ENCODE measurements at places on chromosomes 4 and X.

GRCh38 chrX:113920661-113921060 lies 663.2 kb upstream of the HTR2C start:
- DNase-seq, result no peak

DNA sequence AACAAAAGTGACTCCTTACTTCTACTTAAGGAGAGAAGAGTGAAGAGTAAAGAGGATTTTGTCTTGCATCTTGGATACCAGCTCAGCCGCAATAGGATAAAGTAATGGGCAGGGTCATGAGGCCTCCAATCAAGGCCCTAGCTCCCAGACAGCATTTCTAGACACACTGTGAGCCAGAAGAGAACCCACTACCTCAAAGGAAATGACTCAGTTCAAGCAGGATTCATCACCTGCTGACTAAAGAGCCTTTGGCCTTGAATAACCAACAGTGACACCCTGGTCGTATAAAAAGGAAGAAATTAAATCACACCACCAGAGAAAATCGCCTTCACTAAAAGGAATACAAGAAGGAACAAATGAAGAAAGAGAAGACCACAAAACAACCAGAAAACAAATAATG lies 416.1 kb downstream of the PCDH18 start:
- no peak for DNase-seq

- no peak for DNase-seq
Measured at GRCh38 chr4:123747016-123747415, 350.4 kb downstream of the SPRY1 start.

- no peak for DNase-seq
Measured at GRCh38 chr4:160136021-160136420, 1033.1 kb downstream of the RAPGEF2 start.

GRCh38 chr4:87006426-87006675 lies 71.5 kb downstream of the AFF1 start:
- no peak for DNase-seq

GRCh38 chr4:148651991-148652390 lies 209.8 kb upstream of the NR3C2 start:
- DNase-seq, result no peak

DNA sequence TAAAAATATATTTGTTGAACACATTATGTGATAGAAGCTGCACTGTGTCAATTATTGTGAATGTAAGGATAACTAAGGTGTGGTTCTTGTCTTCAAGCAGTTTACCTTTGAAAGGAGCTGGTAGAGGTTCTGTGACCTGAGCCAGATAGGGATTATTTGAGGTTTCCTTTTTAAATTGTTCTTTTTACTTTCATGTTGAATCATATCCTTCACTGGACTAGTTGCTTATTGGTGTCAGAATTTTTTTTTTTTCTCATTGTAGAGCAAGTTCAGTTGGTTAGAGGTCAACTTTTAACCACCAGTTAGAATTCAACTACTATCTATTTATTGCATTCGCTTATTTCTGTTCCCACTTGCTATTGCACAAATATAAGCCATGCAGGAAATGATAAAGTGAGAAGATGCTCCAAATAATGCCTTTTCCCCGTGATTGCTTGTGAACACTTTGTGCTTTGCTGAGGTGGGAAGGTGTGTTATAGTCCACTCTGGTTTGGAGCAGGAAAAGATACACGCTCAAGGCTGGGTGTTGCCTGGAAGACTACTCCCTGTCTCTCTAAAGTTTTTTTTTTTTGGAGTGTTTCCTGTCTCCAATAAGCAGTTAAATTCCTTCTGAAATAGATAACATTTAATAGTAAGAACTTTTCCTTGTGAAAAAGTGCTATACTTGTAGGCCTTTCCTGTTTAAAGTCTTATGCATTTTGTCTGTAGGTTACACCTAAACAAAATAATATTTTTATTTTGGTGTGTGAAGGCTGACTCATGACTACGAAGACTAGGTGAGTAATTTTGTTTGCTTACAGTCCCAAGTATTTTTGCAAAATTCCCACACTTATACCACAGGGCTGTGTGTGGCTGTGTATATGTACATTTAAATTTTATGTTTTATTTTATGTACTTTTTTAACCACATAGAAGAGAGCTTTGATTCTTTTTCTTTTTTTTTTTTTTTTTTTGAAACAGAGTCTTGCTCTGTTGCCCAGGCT lies 83.8 kb upstream of the LCORL start:
- DNase-seq, result no peak

DNA sequence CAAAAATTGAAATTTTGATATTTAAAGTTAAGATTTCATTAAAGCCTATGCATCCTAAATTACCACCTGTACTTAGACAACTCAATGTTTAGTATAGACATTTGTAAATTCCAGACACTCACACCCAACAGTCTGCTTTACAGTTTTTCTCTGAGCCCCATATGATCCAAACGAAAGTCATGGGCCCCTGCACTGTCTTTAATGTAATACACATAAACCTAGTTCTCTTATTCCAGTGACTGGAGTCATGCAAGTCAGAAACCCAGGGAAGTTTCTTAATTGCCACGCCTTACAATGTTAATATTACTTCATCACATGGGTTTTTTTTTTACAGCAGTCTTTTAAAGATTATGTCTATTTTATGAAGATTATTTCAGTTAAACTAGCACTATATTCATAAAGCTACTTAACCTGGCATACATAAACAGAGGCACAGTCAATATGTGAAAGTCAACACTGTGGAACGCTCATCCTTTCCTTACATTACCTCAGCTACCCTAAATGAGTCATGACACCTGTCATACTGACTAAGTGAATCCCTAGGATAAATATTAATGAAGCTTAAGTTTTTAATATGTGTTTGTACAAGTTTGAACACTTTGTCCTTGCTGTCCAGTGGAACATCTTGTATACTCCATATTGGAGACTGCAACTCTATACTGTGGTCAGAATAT lies 67.7 kb upstream of the H2AZ1 start:
- DNase-seq, result no peak

GRCh38 chr4:87805971-87806370 lies 6.6 kb downstream of the IBSP start:
- DNase-seq, result no peak

- DNase-seq, result no peak
Measured at GRCh38 chr4:65983061-65983460, 312.8 kb upstream of the EPHA5 start.

GRCh38 chrX:40199704-40200103 lies 101.9 kb upstream of the BCOR start:
- no peak for DNase-seq
